ENCODE measurements at places on chromosomes 7 and 10. TPM values are rescaled to one million over a fixed set of nuclear protein-coding genes. Genes with fewer than 3 reads are reported as not detected.

- DNase-seq = no peak
Observed at GRCh38 chr10:61175316-61175715, 231.3 kb upstream of the RHOBTB1 start.

- no peak for DNase-seq
Observed at GRCh38 chr7:157873181-157873580, 536.4 kb downstream of the DNAJB6 start.

DNA sequence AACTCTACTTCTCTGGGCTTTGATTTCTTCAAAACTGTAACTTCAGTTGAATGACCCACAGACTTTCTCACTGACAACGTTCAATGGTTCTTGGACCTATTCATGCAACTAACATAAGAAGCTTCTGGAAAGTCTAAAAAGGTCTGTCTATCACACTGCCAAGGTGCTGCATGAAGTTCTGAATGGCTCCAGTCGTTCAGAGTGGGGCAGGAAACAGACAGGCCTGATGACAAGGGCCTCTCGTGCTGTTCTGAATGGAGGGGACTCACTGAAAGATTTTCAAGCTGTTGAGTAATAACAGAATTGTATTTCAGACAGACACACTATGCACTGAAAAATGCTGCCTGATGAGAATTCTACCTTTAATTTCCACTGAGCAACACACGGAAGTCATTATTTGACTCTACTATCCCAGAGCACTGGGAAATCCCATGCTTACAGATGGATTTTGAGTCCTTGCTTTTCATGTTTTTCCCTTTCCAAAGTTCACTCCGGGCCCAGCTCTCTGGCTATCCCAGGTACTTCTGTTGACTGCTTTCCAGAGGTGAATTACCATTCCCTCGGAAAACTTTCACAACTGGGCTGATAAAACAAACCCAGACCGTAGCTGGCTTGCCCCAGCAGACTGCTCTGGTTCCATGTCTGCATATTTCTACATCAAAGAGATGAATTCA lies 204.9 kb upstream of the FRMD4A start:
- DNase-seq = no peak

- DNase-seq = no peak
Observed at GRCh38 chr7:35252612-35253459, 1.1 kb downstream of the TBX20 start.

Gene ERVW-1
- total RNA-seq = not detected

DNA sequence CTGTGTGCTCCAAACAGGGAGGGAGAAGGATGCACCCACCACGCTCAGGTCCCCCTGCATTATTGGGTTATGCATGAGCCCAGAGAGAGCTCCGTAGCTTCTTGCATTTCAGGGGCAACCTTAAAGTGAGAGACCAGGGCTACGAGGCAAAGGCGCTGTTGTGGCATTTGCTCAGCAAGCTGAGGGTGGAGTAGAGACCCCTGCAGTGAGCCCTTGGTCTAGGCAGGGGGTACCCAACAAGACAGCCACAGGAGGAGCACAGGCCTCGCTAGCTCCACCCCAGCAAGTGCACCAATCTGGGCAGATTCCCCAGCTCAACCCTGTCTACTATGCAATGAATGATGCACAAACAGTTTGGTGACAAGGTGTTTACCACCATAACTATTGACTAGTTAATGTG lies 198.4 kb downstream of the CALN1 start:
- no peak for DNase-seq

- DNase-seq = no peak
Observed at GRCh38 chr10:130430852-130431704, 294.9 kb downstream of the GLRX3 start.

All from RPMI7951 (cell line).